ENCODE measurements at places on chromosomes 5 and 9.

DNA sequence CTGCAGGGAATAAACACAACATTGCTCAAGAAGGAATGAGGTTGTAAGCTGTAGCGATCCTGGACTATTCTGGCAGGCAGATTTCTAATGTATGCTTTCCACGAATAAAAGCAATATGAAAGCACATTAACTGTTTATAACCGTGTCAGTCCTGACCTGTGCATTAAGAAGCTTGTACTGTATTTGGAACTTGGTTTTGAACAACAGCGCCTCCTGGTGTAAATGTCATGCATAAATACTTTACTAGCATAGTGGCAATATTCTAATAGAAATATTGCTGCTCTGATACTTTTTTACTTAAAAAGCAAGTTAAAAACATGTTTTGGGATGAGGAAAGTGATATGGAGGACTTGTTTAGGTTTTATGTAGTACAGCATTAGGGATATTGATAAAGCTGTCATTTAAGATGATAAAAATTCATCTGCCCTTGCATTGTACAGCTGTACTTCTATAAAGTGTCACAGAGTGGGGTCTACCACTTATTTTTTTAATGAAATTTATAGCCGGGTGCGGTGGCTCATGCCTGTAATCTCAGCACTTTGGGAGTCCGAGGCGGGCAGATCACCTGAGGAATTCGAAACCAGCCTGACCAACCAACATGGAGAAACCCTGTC, 70.7 kb upstream of the GNE start:
- DNase-seq = peak; percentile 72

- no peak for DNase-seq
Observed at GRCh38 chr9:91800473-91801030, 149.5 kb downstream of the ROR2 start.

- DNase-seq = peak; percentile 77
Observed at GRCh38 chr5:6435356-6435755, 13.3 kb upstream of the UBE2QL1 start.

DNA sequence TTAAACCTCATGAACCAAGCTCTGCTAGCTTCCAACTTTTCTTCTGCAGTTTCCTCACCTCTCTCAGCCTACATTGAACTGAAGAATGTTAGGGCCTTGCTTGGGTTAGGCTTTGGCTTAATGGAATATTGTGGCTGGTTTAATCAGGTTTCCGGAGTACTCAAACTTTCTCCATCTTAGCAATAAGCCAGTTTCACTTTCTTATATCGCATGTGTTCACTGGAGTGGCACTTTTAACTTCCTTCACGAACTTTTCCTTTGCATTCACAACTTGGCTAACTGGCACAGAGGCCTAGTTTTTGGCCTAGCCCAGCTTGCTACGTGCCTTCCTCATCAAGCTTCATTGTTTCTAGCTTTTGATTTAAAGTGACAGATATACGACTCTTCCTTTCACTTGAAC, 81.0 kb upstream of the MAST4 start:
- no peak for DNase-seq

DNA sequence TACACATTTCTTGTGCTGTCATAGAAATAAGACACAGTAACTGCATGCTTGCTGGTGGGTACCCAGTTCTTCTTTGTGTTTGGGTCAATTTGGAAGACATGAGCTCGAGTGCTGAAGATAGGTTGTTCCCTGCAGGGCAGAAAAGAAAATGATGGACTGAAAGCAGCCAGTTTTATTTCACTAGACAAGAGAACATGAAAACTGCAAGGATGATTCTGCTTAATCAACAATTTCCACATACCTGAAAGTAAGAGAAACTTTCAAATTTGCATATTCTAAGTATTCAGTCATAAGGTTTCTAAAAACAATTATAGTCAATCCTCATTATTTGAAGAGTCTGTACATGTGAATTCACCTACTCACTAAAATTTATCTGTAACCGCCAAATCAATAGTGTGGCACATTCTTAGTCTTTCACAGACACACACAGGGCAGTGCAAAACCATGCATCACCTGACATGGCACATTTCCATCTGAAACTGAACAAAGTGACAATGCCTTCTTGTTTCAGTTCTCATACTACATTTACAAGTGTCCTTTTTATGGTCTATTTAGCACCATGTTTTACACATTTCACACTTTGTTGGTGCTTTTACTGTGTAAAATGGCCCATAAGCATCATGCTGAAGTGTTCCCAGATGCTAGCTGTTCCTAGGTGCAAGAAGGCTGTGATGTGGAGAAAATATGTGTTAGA, 56.9 kb downstream of the HOMER1 start:
- DNase-seq = no peak

- DNase-seq = no peak
Observed at GRCh38 chr9:97895695-97896332, 26.5 kb downstream of the TRMO start.

DNA sequence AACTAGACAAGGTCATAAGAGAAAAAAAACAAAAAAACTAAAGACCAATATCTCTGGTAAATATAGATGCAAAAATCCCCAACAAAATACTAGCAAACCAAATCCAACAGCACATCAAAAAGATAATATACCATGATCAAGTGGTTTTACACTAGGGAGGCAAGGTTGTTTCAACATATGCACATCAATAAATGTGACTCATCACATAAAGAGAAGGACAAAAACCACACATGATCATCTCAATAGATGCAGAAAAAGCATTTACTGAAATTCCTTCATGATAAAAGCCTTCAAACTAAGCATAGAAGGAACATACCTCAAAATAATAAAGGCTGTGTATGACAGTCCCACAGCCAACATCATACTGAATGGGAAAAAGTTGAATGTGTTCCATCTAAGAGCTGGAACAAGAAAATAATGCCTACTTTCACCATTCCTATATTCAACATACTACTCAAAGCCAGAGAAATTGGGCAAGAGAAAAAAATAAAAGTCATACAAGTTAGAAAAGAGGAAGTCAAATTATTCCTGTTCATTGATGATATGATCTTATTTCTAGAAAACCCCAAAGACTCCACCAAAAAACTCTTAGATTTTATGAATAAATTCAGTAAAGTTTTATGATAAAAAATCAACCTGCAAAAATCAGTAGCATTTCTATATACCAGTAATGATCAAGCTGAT, 72.2 kb upstream of the FAM169A start:
- DNase-seq = no peak

- DNase-seq = no peak
Observed at GRCh38 chr9:70852711-70853240, 268.6 kb downstream of the TRPM3 start.

DNA sequence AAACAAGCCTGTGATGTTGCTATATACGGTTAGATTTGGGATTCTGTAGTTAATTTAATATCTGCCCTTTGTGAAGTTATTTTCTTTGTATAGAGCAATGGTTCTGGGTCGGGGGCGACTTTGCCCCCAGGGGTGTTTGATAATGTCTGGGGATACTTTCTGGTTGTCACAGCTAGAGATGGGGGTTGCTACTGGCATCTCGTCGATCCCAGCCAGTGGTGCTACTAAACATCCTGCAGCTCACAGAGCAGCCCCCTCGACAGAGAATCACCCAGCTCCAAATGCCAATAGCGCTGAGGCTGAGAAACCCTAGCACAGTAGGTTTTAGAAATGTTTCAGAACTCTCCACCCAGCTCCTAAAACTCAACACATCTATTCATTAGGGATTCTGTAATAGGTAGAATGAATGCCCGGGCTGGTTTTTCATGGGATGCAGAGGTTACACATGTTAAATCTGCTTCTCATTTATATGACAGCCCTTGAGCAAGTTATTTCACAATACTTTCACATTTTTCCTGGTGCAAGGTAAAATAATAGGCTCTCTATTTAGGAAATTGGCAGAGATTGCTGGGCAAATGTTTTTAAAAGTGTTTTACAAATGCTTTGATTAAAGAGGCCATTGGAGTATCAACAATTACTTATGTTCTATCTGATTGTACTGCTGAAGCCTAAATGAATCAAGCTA, 75.2 kb upstream of the CTSL start:
- no peak for DNase-seq

DNA sequence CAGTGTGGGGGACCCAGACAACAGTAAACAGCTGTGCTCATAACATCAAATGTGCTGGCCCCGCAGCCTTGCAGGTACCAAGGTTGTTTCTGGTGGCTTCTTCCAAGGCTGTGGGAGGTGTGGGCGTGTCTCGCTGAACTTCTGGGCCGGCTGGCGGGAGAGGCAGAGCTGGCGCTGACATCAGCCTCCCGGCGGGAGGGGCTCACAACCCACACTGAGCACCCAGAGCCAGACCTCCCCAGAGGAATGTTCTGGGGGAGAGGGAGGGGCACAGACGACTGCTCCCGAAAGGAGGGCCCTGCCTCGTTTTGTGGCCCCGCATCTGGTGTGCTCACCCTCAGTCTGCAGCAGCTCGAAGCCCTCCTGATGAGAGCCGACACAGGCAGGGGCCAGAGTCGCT, 6.9 kb upstream of the SLC12A7 start:
- DNase-seq = no peak

GRCh38 chr9:89813482-89813881, 208.7 kb downstream of the GADD45G start:
- DNase-seq = no peak

GRCh38 chr9:134432471-134432870, 106.2 kb downstream of the RXRA start:
- DNase-seq = no peak

DNA sequence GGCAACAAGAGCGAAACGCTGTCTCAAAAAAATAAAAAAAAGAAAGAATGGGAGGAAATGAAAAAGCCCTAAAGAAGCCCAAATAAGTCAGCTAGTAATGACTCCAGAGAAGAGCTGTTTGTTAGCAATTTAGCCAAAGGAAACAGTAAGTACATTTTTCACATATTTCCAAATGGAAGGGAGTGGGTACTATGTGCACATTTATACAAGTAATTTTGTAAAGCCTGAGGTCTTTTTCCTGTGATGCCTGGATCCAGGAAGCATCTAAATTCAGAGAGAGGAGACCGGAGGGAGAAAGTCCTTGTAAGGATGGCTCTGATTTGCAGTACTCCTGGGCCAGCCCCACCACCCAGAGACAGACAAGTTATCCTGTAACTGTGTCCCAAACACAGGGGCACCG, 14.7 kb downstream of the FBP1 start:
- peak; percentile 20 for DNase-seq

GRCh38 chr5:2263763-2264162, 381.0 kb upstream of the IRX4 start:
- DNase-seq = no peak

GRCh38 chr9:105295986-105296385, 51.5 kb downstream of the SLC44A1 start:
- no peak for DNase-seq

- no peak for DNase-seq
Observed at GRCh38 chr5:163360656-163361055, 76.7 kb upstream of the CCNG1 start.

GRCh38 chr5:63375851-63376250, 586.4 kb downstream of the HTR1A start:
- DNase-seq = no peak

- no peak for DNase-seq
Observed at GRCh38 chr5:52943808-52944207, 45.3 kb upstream of the ITGA2 start.

DNA sequence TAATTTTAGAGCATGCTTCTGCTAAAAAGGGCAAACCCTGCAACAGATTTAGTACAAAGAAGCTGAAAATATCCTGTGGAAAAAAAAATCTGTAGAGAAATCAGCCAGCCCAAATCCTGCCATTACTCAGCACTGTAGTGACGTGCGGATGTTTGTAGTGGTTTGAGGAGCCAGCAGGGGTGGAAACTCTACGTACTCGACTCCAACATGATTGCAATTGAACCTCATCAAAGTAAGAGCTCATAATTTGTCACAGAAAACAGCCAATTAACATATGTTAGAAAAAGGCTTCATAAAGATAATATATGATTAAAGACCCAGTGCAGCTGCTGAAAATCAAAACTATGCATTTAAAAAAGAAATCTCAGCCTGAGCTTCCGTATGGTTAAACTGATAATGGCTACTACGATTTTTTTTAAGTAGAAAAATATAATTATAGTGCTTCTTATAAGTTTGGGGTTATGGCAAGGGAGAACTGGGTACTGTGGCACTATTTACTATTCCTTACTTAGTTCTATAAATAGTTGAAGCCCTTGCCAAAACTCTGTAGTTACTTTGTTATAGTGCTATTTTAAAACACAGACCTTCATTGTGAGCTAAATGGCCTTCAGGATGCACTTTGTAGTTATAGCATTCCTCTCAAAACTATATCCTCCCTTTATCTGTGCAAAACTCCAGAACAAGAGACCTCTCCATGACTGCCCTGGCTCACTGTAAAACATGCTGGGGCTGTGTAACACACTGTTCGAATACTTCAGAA, 49.4 kb downstream of the MEF2C start:
- no peak for DNase-seq

DNA sequence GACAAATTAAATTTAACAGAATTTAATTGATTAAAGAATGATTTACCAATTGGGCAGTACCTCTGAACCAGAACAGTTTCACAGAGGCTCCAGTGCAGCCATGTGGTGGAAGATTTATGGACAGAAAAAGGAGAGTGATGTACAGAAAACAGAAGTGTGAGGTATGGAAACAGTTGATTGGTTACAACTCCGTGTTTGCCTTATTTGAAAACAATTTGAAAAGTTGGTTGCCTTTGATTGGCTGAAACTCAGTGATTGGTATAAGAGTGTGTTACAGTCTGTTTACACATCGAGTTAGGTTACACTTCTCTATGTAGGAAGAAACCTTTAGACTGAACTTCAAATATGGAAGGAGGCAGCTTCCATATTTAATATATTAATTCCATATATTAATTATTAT, 30.1 kb downstream of the KIAA1958 start:
- no peak for DNase-seq

GRCh38 chr5:158599157-158599556, 500.6 kb downstream of the EBF1 start:
- no peak for DNase-seq

- no peak for DNase-seq
Observed at GRCh38 chr5:175715627-175716522, 58.0 kb downstream of the HRH2 start.

GRCh38 chr5:172443441-172444109, 10.8 kb downstream of the SH3PXD2B start:
- peak; percentile 93 for DNase-seq

GRCh38 chr5:112933651-112934365, 11.8 kb upstream of the REEP5 start:
- DNase-seq = no peak

DNA sequence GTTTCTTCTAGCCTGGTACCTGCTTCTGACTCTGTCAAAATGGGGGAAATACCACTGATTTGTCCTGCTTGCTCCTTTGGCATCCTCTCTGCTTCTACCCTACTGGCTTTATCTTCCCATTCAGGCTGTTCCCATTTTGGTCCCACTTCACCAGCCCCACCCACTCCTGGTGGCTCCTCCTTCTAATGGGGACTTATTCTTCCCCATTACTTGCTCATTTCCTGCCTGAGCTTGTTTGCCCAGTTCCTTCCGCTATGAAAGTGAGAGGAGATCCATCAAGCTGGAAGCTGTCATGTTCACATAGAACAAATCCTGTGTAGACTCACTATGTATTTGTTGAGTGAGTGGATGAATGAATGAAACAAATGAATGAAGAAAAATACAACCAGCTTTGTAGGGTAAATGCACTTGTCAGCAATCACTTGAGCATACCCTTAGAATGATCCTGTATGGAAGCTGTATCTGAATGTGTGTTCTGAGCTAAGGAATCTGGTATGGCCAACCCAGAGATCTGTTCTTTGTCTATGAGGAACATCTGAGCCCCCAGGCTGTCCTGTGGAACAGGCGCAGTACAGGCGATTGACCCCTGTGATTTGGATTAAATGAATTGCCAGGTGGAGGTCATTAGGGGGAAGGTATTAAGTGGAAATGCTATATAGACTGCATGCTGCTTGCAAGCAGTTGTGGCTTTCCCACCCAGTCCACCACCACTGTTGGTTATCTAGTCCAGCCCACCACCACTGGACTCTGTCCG, 89.5 kb downstream of the APBA1 start:
- DNase-seq = peak; percentile 11

- no peak for DNase-seq
Observed at GRCh38 chr9:109117856-109118807, 1.6 kb downstream of the TMEM245 start.

All from G401 (cell line).